Activated B cell treated with CpG ODN at 0.5 μM for 24 hours (primary cell): ENCODE measurements at places on chromosomes 13 and 19. TPM values are rescaled to one million over a fixed set of nuclear protein-coding genes. Genes with fewer than 3 reads are reported as not detected.

Gene GAS6
- 1.3 and 1.4 TPM in 2 replicates for total RNA-seq

DNA sequence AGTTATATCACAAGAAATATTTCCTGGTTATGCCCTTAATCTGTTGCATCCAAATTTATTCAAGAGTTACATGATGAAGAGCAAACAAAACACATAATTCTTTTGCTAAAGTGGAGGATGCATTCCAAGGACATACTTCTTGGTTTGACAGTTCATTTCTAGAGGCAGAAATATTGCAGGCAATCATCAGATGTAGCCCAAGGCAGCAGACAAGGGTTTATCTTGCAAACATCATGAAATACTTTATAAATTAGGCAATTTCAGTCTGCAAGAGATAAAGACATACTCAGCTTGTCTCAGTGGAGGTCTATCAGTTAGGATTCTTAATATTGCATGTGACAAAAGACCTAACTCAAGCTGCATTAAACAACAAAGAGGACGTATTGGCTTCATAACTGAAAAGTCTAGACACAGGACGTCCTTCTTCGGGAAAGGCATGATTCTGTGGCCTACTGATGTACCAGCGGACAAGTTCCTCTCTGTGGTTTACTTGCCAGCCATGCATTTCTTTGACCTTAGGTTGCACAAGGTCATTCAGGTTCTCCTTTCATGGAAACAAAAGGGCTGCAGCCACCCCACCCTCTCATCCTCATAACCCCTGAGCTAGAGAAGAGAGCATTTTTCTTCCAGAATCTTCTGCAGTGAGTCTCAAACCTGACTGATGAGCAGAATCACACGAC is 204.1 kb downstream of the KATNAL1 start:
- no peak for DNase-seq

GRCh38 chr19:52214241-52214640 is 24.4 kb downstream of the PPP2R1A start:
- DNase-seq, result no peak

DNA sequence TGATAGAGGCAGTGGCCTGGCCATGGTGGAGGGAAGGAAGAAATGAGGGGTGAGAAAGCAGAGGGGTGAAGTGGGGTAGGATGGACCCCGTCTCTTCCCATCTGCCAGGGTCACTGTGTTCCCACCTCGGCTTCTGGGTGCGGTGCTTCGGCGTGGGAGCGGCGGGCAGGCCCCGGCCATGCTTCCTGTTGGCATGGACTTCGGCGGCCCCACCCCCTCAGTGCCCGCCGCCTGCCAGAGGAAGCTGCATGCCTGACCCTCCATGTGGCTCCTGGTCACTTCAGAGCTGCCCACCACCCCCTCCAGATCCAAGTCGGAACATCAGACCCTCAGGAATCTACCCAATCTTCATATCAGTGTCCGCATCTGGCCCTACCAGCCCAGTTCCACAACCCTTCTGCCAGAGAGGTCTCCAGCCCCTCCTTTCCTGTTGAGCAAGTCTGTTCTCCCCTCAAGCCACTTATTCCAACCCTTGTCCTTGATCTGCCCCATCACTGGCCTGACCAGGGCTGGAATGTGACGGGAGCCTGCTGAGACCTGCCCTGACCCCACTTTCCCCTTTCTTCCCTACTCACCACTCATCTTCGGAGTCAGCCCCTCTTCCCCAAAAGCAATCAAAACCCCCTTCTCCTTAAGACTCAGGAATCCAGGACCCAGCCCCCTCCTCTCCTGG is 1.5 kb downstream of the KCNN4 start:
- DNase-seq, result no peak

GRCh38 chr13:73096173-73096572 is 37.4 kb downstream of the KLF5 start:
- no peak for DNase-seq

DNA sequence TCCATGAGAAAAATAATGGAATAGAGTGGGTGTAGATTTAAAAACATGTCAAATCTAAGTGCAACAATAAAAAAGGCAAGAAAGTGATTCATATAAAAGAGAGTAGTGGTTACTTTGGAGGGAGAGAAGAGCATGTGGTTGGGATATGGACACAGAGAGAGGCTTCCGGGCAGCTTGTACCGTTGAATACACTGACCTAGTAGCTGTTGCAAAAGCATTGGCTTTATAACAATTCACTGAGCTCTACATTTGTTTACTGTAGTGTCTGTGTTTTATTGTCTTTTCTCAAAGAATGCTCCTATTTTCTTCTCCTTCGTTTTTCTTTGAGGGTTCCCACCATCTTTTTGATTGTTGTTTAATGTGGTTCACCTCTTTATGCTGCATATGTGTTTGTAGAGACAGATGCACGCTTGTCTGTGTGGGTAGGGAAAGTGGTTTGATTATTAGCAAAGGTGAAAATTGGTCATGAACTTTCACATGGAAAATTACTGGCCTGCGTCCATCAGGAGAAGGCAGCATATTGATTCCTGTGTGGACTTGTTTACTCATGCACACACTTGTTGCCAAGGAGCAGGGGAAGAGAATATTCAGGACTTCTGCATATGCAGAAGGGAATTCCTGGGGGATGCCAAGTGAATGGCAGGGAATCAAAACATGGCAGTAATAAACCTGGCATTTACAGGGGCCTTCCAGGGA is 29.9 kb upstream of the IRS2 start:
- no peak for DNase-seq

GRCh38 chr13:101707659-101708058 is 255.2 kb downstream of the ITGBL1 start:
- no peak for DNase-seq
